NCI-H1417 treated with DMSO at 0.1 percent for 48 hours (cell line): ENCODE measurements at places on chromosomes 5 and 9.

- no peak for DNase-seq
Observed at GRCh38 chr9:83981126-83981871, 694 bp downstream of the RMI1 start.

GRCh38 chr5:139658928-139659667 is 10.9 kb downstream of the CXXC5 start:
- DNase-seq = no peak

- DNase-seq = peak; percentile 78
Observed at GRCh38 chr5:107542428-107542827, 128.3 kb downstream of the EFNA5 start.

DNA sequence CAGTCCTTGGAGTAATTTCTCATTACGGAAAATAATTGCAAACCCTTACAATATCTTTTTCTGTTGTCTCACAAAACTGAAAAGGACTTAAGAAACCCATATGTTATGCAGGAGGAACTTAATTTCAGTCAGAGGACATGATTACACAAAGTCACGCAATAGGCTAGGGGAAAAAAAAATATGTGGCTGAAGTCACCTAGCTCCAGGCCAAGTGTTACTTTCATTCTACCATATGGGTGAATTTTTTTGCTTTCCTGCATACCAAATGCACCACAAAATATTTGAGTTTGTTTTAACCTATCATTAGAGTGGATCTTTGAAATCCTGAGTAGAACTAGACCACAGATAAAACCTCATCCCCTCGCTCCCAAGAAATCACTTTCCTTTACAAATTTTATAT is 523.5 kb downstream of the CAAP1 start:
- no peak for DNase-seq

- no peak for DNase-seq
Observed at GRCh38 chr9:95147452-95148207, 169.9 kb downstream of the FANCC start.

- no peak for DNase-seq
Observed at GRCh38 chr5:81525690-81526089, 131.8 kb upstream of the ACOT12 start.

- no peak for DNase-seq
Observed at GRCh38 chr9:100474082-100474923, 1.4 kb downstream of the TMEFF1 start.
